ENCODE measurements at places on chromosomes 3 and 15. TPM values are rescaled to one million over a fixed set of nuclear protein-coding genes. Genes with fewer than 3 reads are reported as not detected.

CCDC9B gene
- 0.66 TPM for total RNA-seq

BNIP2 gene
- total RNA-seq: 68.7 TPM

STRIT1 gene
- total RNA-seq: not detected

RTP1 gene
- total RNA-seq: not detected

LAMB2 gene
- not detected for total RNA-seq

HACL1 gene
- total RNA-seq: 18.7 TPM

ADCY5 gene
- total RNA-seq: not detected

POC1A gene
- total RNA-seq: 28.4 TPM

ARID3B gene
- 32.7 TPM for total RNA-seq

EXD1 gene
- total RNA-seq: not detected

MAP6D1 gene
- total RNA-seq: 1.4 TPM

LRRIQ4 gene
- not detected for total RNA-seq

RTP3 gene
- total RNA-seq: not detected

TM4SF18 gene
- total RNA-seq: not detected

ATG3 gene
- total RNA-seq: 69.2 TPM

UCN2 gene
- not detected for total RNA-seq

CHRNA7 gene
- not detected for total RNA-seq

TTLL3 gene
- total RNA-seq: 66.6 TPM

VGLL3 gene
- not detected for total RNA-seq

ANKRD34C gene
- total RNA-seq: not detected

LDHAL6B gene
- not detected for total RNA-seq

GNB4 gene
- 11.9 TPM for total RNA-seq

GAP43 gene
- not detected for total RNA-seq

TMIE gene
- total RNA-seq: 0.23 TPM

GOLGA8S gene
- 0.80 TPM for total RNA-seq

CD86 gene
- 12.4 TPM for total RNA-seq

JAGN1 gene
- 23.5 TPM for total RNA-seq

SMCO1 gene
- total RNA-seq: not detected

ELL3 gene
- 1.4 TPM for total RNA-seq

PXK gene
- total RNA-seq: 41.3 TPM

GPR171 gene
- total RNA-seq: 154 TPM

ZNF80 gene
- total RNA-seq: 1.00 TPM

P4HTM gene
- total RNA-seq: 37.9 TPM

GOLGA6L25 gene
- not detected for total RNA-seq

LYZL4 gene
- not detected for total RNA-seq

CCDC54 gene
- total RNA-seq: not detected

MOBP gene
- not detected for total RNA-seq

NMNAT3 gene
- 0.80 TPM for total RNA-seq

TMEM266 gene
- not detected for total RNA-seq

ITPKA gene
- total RNA-seq: 0.93 TPM

MAP1A gene
- 12.7 TPM for total RNA-seq

MUC20 gene
- total RNA-seq: 5.3 TPM

CPN2 gene
- not detected for total RNA-seq

IGF1R gene
- total RNA-seq: 15.9 TPM

Measured in T-helper 2 cell treated with Interferon-gamma antibody and Interleukin-4, amounts not matched to agents 100 ng/mL and 5 ng/mL, for 36 hours (primary cell).